A549 treated with GW870086 at 1 μM for 4 hours (cell line): ENCODE measurements at places on chromosomes 4 and X. TPM values are rescaled to one million over a fixed set of nuclear protein-coding genes. Genes with fewer than 3 reads are reported as not detected.

The GYG2 gene
- 3.7 to 4.9 TPM (median 4.6 TPM) in 5 replicates for total RNA-seq

The TMPRSS11D gene
- not detected in 5 replicates for total RNA-seq

The SLC10A4 gene
- total RNA-seq: 4.5 to 7.6 TPM (median 7.4 TPM) in 5 replicates

The MID2 gene
- 7.2 to 9.8 TPM (median 8.4 TPM) in 5 replicates for total RNA-seq

The RASSF6 gene
- 0.81 to 1.2 TPM (median 1.1 TPM) in 5 replicates for total RNA-seq

The NSG1 gene
- 7.2 to 10.4 TPM (median 9.6 TPM) in 5 replicates for total RNA-seq

The TEX13C gene
- 0.03 TPM in 1 of 5 replicates, not detected in the others for total RNA-seq

The SPACA5 gene
- total RNA-seq: not detected in 5 replicates

The DCAF12L1 gene
- not detected in 5 replicates for total RNA-seq

The GIMD1 gene
- total RNA-seq: not detected in 5 replicates

The C4orf36 gene
- 0.66 to 1.6 TPM (median 1.2 TPM) in 5 replicates for total RNA-seq

The PRAF2 gene
- 37.2 to 44.9 TPM (median 40.9 TPM) in 5 replicates for total RNA-seq

The NLRP2B gene
- not detected in 5 replicates for total RNA-seq

The GC gene
- total RNA-seq: not detected in 5 replicates

The GAB1 gene
- total RNA-seq: 2.0 to 2.9 TPM (median 2.3 TPM) in 5 replicates

The MAGEC1 gene
- 0.06 to 0.09 TPM in 2 of 5 replicates, not detected in the others for total RNA-seq

The PRDM8 gene
- total RNA-seq: 0.17 to 0.27 TPM (median 0.21 TPM) in 5 replicates

The ZFP92 gene
- 0.42 to 0.59 TPM (median 0.57 TPM) in 5 replicates for total RNA-seq

The ASB9 gene
- total RNA-seq: 18.9 to 22.0 TPM (median 20.7 TPM) in 5 replicates

The ARHGAP36 gene
- not detected in 5 replicates for total RNA-seq

The PPBP gene
- 0.38 to 0.45 TPM in 2 of 5 replicates, not detected in the others for total RNA-seq

The JADE3 gene
- 9.0 to 13.0 TPM (median 12.4 TPM) in 5 replicates for total RNA-seq

The SMR3A gene
- not detected in 5 replicates for total RNA-seq

The CYLC1 gene
- not detected in 5 replicates for total RNA-seq

The FAM156B gene
- total RNA-seq: 9.0 to 16.0 TPM (median 9.6 TPM) in 5 replicates

The TRPC5OS gene
- not detected in 5 replicates for total RNA-seq

The ETDB gene
- not detected in 5 replicates for total RNA-seq

The PPP2R2C gene
- 29.0 to 39.1 TPM (median 34.8 TPM) in 5 replicates for total RNA-seq

The JAKMIP1 gene
- total RNA-seq: not detected in 5 replicates

The BEX5 gene
- total RNA-seq: not detected in 5 replicates

The MAGEB16 gene
- total RNA-seq: not detected in 5 replicates

The SATL1 gene
- total RNA-seq: not detected in 5 replicates

The SMR3B gene
- not detected in 5 replicates for total RNA-seq

The GPM6B gene
- 0.08 to 0.14 TPM (median 0.14 TPM) in 3 of 5 replicates, not detected in the others for total RNA-seq

The BEND4 gene
- total RNA-seq: 0.01 TPM in 1 of 5 replicates, not detected in the others

The CNKSR2 gene
- total RNA-seq: 1.5 to 2.6 TPM (median 2.2 TPM) in 5 replicates

The EFNB1 gene
- total RNA-seq: 8.3 to 10.7 TPM (median 10.1 TPM) in 5 replicates

The DMRTC1 gene
- total RNA-seq: not detected in 5 replicates

The FREM3 gene
- not detected in 5 replicates for total RNA-seq

The ADH1C gene
- total RNA-seq: not detected in 5 replicates

The HELT gene
- not detected in 5 replicates for total RNA-seq

The RIBC1 gene
- 0.57 to 1.3 TPM (median 0.78 TPM) in 5 replicates for total RNA-seq

The CLDN22 gene
- not detected in 5 replicates for total RNA-seq

The LRP2BP gene
- total RNA-seq: 0.06 to 0.31 TPM (median 0.14 TPM) in 5 replicates

The CT55 gene
- not detected in 5 replicates for total RNA-seq

The CT45A10 gene
- 0.41 to 1.1 TPM in 2 of 5 replicates, not detected in the others for total RNA-seq

The MAGEA4 gene
- not detected in 5 replicates for total RNA-seq

The TEX13D gene
- total RNA-seq: not detected in 5 replicates

The SFRP2 gene
- total RNA-seq: 0.06 TPM in 1 of 5 replicates, not detected in the others

The FAM13A gene
- total RNA-seq: 5.2 to 6.2 TPM (median 5.6 TPM) in 5 replicates

The FRMD7 gene
- total RNA-seq: 0.03 TPM in 1 of 5 replicates, not detected in the others
